C1 segment of cervical spinal cord (tissue), 14 donors: ENCODE measurements at places on chromosomes 2 and 18.
A peak's percentile ranks its signal among the peaks of the same experiment; 100 is the strongest.

GRCh38 chr2:101931402-101931801 lies 60.4 kb upstream of the IL1R2 start:
- DNase-seq = no peak

GRCh38 chr2:106358081-106358480 lies 110.1 kb downstream of the RGPD3 start:
- DNase-seq = no peak

- DNase-seq = no peak
Observed at GRCh38 chr2:148746973-148747372, 102.4 kb downstream of the EPC2 start.

- no peak for DNase-seq
Observed at GRCh38 chr2:148952621-148953020, 77.6 kb downstream of the KIF5C start.

- no peak for DNase-seq
Observed at GRCh38 chr2:28152585-28153280, 239.9 kb upstream of the FOSL2 start.

DNA sequence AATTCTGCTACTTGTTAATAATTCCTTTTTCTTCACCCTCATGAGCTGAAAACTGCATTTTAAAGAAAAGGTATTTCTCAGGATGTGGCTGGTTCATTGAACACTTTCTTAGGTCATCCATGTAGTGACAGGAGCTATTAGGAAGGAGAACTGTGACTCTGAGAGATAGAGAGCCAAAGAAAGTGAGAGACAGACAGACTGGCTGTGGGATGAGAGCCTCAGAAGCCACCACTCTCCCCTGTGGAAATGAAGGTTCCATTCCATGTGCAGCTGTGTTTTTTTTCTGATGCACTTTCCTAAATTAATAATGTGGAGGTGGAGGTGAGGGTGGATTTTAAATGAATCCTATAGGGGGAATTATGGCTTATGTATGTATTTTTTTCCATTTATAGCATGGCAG lies 113.3 kb downstream of the FAM210A start:
- DNase-seq = no peak

DNA sequence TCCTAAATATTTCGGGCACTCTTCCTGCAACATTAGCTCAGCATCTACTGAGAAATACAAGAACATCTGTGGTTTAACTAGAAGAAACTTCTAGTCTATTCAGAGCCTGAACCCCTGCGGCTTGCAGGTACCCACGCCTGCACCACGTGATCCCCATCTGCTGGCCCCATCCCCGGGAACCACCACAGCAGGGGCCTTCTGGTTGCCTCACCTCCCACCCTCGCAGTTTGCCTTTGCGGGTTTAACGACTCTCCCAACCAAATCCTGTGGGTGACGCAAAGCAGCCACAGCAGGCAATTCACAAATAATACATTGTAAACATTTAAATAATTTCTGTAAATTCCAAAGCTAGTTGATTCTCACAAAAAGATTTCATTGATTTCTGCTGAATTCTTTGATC lies 90.2 kb upstream of the TMEM18 start:
- DNase-seq = no peak

GRCh38 chr2:213187833-213188532 lies 36.6 kb upstream of the IKZF2 start:
- DNase-seq = no peak

- DNase-seq = peak; percentile 5
Observed at GRCh38 chr2:173043476-173043875, 32.2 kb upstream of the MAP3K20 start.

- no peak for DNase-seq
Observed at GRCh38 chr2:140862181-140862580, 1268.6 kb downstream of the LRP1B start.

- no peak for DNase-seq
Observed at GRCh38 chr2:216648105-216648504, 14.9 kb downstream of the IGFBP2 start.

- DNase-seq = no peak
Observed at GRCh38 chr18:8536922-8537321, 72.3 kb upstream of the RAB12 start.

- DNase-seq = no peak
Observed at GRCh38 chr2:189370719-189371118, 70.6 kb upstream of the WDR75 start.

DNA sequence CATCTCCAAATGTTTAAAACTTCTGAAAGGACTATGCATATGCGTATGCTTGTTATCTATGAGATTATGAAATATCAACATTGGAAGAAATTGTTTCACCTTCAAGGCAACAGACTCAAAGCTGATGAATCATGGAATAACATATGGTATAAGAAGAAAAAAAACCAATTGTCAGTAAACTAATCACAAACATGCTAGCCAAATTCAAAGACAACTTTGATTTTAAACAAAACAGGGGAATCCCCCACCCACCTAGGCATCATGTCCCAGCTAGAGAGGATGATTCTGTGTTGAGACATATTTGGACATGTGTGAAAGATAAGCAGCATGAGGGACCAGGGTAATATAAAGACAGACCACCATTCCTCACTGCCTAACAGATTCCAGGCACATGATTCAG lies 147.7 kb downstream of the WDPCP start:
- no peak for DNase-seq

DNA sequence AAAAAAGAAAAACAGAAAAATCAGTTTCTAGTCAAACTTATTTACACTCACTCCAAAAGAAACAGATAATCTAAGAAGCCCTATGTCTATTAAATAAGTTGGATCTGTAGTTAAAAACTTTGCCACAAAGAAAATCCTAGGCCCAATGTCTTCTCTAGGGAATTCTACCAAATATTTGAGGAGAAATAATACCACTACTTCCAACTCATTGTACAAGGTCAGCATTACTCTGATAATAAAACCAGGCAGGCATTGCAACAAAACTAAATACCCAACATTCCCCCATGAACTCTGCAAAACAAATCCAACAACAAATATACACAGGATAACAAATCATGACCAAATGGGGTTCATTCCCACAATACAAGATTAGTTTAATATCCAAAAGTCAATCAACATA lies 73.8 kb upstream of the ST8SIA5 start:
- DNase-seq = no peak

- DNase-seq = no peak
Observed at GRCh38 chr2:28348149-28348567, 44.5 kb upstream of the FOSL2 start.

GRCh38 chr2:12819103-12819475 lies 102.4 kb downstream of the TRIB2 start:
- DNase-seq = no peak

GRCh38 chr2:232295971-232296370 lies 82.6 kb upstream of the ALPP start:
- DNase-seq = no peak

- no peak for DNase-seq
Observed at GRCh38 chr2:101461381-101461780, 13.5 kb downstream of the RFX8 start.

- no peak for DNase-seq
Observed at GRCh38 chr18:67692811-67693210, 176.3 kb upstream of the DSEL start.

GRCh38 chr2:235610696-235611257 lies 116.9 kb downstream of the AGAP1 start:
- DNase-seq = no peak

DNA sequence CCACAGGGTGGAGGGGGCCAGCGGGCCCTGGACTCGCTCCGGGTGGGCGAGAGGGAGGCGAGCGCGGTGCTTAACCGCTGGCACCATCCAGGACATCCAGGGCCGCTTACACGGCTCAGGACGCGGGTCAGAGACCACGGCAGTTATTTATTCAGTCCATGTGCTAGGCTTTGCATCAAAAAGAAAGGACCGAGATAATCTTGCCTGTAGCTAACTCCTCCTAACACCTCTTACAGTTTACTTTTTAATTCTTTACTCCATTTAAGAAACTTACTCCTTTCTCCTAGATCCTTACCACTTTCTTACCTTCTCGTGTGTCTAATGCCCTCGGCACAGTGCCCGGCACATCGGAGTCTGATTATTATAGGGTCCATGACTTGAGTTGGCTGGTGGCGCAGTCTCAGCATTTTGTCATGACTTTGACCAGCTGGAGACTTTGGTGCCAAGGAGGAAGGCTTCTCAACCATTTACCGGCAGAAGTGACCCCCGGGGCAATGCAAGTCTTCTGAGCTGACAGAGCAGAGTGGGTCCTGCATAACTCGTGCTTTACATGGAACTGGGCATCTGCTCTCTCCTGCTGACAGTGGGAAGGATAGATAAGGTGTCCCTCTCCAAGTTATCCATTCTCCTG lies 503 bp downstream of the ANXA4 start:
- no peak for DNase-seq

GRCh38 chr2:156065912-156066311 lies 266.6 kb downstream of the NR4A2 start:
- DNase-seq = no peak

GRCh38 chr2:189580241-189580651 lies 340 bp downstream of the SLC40A1 start:
- DNase-seq = peak; percentile 19

GRCh38 chr2:2806711-2807110 lies 475.6 kb upstream of the MYT1L start:
- no peak for DNase-seq

GRCh38 chr2:134640494-134640893 lies 78.3 kb downstream of the TMEM163 start:
- no peak for DNase-seq

DNA sequence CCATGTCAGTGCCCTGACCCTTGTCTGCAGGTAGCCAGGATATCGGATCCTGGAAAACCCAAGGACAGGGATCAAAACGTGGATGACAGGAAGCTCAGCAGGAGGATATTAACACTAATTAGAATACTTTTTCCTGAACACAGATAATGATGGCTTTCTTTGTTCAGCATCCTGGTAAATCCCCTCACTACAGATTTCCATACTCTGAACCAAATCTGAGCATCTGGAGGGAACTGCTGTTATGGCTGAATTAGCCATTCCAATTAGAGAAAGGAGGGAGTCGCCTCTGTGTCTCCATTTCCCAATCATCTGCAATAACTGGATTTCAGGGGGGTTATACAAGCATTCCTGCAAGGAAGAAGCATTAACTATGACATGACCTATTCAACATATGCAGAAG lies 24.4 kb downstream of the CXCR4 start:
- DNase-seq = no peak

- DNase-seq = no peak
Observed at GRCh38 chr18:40469316-40469715, 1485.7 kb upstream of the PIK3C3 start.

DNA sequence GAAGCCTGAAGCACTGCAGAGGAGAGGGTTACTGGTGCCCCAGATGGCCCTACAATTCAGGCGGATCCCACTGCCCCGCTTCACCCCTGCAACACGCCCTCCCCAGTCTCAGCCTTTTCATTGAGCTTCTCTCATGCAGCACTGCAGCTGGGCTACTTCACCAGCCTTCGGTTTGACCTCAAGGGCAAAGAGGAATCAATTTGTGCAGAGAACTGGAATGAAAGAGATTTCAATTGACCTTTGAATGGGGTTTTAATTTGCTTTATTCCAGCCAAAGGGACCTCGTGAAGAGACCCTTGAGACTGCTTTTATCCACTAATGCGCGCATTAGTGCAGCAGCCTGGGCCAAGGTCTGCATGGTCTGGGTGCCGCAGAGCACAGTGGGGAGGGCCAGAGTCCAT lies 8.8 kb upstream of the POMC start:
- DNase-seq = no peak
